ENCODE measurements at places on chromosomes 3 and 15. TPM values are rescaled to one million over a fixed set of nuclear protein-coding genes. Genes with fewer than 3 reads are reported as not detected.

GRCh38 chr15:42731461-42731860 is 5.5 kb downstream of the CDAN1 start:
- DNase-seq = no peak
- peaks cover 79% of the 10 kb centered on the region for H3K36me3 ChIP-seq
- H3K4me1 ChIP-seq = peaks cover 17% of the 10 kb centered on the region
- no peaks in the 10 kb centered on the region for H3K27me3 ChIP-seq

GRCh38 chr3:141646760-141647561 is 91.1 kb upstream of the RNF7 start:
- H3K27me3 ChIP-seq = no peaks in the 10 kb centered on the region
- DNase-seq = no peak

GRCh38 chr3:178306432-178307115 is 229.7 kb upstream of the KCNMB2 start:
- no peak overlapping the region for H3K27ac ChIP-seq
- no peaks in the 10 kb centered on the region for H3K36me3 ChIP-seq
- no peak overlapping the region for H3K4me3 ChIP-seq
- H3K27me3 ChIP-seq = no peaks in the 10 kb centered on the region
- H3K4me1 ChIP-seq = no peaks in the 10 kb centered on the region

GRCh38 chr15:48637639-48638038 is 7.9 kb downstream of the FBN1 start:
- no peak overlapping the region for H3K27ac ChIP-seq
- no peaks in the 10 kb centered on the region for H3K36me3 ChIP-seq
- no peaks in the 10 kb centered on the region for H3K27me3 ChIP-seq
- no peak for DNase-seq
- no peak overlapping the region for H3K4me3 ChIP-seq

GRCh38 chr3:100706365-100706764 is 2.9 kb upstream of the TFG start:
- peaks cover 24% of the 10 kb centered on the region for H3K4me1 ChIP-seq
- H3K27me3 ChIP-seq = no peaks in the 10 kb centered on the region
- H3K4me3 ChIP-seq = no peak overlapping the region
- no peaks in the 10 kb centered on the region for H3K36me3 ChIP-seq
- DNase-seq = no peak

GRCh38 chr15:71758711-71759110 is 51.6 kb upstream of the NR2E3 start:
- DNase-seq = no peak
- no peaks in the 10 kb centered on the region for H3K27me3 ChIP-seq
- no peak overlapping the region for H3K27ac ChIP-seq

Gene CCDC54
- not detected for total RNA-seq
